ENCODE measurements at places on chromosomes 13 and 19.

- no peak for DNase-seq
Observed at GRCh38 chr19:14502334-14503092, 6.6 kb upstream of the GIPC1 start.

DNA sequence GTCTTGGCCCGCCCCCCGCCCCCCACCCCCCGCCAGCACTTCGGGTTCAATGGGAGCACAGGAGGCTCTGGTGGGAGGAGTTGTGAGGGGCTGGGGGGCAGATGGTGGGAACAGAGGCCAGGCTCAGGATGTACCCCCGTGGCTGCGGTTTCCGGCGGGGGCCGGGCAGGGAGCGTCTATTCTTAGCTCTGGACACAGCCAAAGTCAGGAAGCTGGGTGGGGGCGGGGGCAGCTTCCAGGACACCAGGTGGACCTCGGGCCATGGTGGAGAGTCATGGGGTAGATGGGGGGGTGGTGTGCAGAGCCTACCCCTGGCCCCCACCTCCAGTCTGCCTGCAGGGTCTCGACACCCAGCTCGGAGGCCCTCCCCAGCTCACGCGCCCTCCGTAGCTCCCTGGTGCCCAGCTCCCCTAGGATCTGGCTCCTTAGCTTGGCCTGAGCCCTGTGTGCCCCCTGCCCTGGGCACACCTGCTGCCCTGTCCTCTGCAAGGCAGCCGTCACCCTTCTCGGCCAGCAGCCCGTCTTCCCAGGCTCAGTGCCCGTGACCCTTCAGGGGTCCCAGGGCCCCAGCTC, 2.2 kb upstream of the TBXA2R start:
- DNase-seq = peak; percentile 69

DNA sequence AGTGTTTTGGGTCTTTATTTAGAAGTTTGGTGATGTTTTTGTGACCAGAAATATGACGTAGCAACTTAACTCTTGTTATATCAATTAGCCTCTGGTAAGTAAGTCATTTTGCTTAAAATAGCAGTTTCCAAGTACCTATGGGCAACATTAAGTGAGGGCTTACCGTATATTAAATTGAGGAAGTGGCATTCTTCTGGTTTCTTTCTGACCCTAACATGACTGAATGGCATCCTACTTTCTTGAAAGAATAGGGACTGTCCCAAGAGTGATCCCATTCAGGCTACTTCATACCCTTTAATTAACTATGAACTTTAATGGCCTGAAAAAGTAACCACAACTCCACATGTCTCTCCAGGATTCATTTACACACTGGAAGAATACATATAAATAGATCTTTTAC, 106.6 kb downstream of the MZT1 start:
- DNase-seq = no peak

GRCh38 chr13:25168790-25169189, 3.3 kb downstream of the AMER2 start:
- no peak for DNase-seq

- no peak for DNase-seq
Observed at GRCh38 chr13:44117816-44118215, 238.1 kb downstream of the LACC1 start.

GRCh38 chr19:4803736-4804695, 12.5 kb downstream of the FEM1A start:
- peak; percentile 46 for DNase-seq

DNA sequence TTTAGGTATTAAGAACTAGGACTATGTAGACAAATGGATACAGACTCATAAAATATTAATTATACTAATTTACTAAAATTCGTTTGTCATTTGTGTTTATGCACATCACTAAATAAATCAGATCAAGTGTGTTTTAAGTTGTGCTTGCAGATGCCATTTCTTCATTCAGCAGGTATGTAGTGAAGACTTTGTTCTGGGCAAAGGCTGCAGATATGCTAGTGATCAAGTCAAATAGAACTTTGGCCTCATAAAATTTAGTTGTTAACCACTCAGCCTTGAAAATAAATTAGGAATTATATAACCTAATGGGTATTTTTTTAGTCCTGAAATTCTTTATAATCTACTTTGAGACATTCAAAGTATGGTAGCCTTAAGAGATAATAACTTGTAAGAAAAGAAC, 80.4 kb upstream of the TRPC4 start:
- DNase-seq = no peak

- no peak for DNase-seq
Observed at GRCh38 chr13:98141509-98142379, 1.1 kb upstream of the FARP1 start.

GRCh38 chr19:42114412-42114811, 17.8 kb downstream of the POU2F2 start:
- peak; percentile 66 for DNase-seq
